ENCODE measurements at places on chromosomes 11 and 22.

DNA sequence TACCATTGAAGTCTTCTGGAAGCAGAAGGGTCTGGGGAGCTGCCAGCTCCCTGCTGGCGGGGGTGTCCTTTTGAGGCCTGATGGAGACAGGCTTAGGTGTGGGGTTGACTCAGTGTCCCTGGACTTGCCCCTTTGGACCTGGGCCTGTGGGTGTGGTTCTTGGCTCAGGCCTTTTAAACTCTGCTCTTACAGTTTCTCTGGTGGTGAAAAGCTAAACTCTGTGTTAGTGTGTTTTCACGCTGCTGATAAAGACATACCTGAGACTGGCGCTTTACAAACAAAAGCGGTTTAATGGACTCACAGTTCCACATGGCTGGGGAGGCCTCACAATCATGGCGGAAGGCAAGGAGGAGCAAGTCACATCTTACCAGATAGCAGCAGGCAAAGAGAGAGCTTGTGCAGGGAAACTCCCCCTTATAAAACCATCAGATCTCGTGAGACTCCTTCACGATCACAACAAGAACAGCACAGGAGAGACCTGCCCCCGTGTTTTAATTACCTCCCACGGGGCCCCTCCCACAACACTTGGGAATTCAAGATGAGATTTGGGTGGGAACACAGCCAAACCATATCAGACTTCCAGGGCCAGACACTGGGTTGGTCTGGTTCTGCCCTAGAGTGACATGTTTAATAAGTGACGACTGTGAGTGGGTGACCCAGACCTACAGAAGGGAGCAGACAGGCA, 26.5 kb downstream of the GRAMD4 start:
- no peak for DNase-seq

- DNase-seq: no peak
These were observed 59.0 kb downstream of the UBASH3B start for GRCh38 chr11:122714484-122714883.

- DNase-seq: no peak
These were observed 844.0 kb downstream of the TBC1D22A start for GRCh38 chr22:47606426-47606825.

DNA sequence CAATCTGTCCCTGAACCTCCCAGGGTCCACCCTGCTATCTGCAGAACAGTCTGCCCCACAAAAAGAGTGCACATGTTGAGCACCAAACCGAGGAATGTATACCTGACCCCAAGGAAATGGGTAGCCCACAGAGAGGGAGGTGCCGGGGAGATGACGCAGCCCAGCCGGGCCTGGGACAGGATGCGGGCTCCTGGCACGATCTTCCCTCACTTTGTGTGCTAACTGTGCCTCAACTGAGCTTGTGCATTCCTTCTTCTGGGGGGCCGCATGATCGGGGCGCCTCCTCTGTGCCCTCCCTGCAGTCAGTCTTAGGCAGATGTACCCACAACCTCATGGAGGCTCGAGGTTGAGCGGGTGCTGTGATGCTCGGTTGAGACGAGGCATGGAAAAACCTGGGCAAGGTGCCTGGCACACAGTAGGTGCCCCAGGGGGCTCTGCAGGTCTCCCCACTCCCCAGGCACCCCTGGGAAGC, 2.4 kb downstream of the GAS2L1 start:
- no peak for DNase-seq

DNA sequence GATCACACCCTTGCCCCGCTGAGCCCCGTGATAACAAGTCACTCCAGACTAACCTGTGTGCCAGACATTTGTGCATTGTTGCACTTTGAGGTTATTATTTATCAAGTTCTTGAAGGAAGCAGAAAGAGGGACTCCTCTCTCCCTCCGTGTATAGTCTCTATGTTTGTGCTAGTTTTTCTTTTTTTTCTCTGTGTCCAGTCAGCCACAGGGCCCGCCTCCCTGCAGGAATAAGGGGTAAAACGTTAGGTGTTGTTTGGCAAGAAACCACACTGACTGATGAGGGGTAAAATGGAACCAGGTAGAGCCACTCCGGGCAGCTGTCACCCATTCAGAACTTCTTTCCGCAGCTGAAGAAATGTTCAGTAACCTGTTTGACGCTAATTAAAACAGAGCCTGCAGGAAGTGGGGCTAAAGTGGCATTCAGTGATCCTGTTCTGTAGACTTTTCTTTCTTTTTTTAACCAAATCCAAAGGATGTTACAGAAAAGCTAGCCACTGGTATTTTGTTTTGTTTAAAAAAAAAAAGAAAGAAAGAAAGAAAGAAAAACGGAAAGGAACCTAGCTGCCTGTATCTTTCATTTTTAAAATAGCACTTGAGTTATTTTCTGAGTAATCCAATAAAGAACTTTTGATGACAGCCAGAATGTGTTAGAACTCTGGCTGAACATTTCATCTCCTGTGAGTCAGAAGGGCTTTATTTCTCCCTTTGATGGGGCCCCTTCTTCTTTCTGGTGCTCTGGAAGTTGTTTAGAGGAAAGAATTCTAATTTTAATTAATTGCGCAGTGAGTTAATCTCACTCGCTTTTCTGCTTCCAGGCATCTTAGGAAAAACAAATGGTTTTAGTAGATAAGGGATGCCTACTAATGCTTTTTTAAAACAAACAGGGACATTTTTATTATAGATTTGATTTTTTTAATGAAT, 58.2 kb downstream of the COMMD9 start:
- DNase-seq: no peak

DNA sequence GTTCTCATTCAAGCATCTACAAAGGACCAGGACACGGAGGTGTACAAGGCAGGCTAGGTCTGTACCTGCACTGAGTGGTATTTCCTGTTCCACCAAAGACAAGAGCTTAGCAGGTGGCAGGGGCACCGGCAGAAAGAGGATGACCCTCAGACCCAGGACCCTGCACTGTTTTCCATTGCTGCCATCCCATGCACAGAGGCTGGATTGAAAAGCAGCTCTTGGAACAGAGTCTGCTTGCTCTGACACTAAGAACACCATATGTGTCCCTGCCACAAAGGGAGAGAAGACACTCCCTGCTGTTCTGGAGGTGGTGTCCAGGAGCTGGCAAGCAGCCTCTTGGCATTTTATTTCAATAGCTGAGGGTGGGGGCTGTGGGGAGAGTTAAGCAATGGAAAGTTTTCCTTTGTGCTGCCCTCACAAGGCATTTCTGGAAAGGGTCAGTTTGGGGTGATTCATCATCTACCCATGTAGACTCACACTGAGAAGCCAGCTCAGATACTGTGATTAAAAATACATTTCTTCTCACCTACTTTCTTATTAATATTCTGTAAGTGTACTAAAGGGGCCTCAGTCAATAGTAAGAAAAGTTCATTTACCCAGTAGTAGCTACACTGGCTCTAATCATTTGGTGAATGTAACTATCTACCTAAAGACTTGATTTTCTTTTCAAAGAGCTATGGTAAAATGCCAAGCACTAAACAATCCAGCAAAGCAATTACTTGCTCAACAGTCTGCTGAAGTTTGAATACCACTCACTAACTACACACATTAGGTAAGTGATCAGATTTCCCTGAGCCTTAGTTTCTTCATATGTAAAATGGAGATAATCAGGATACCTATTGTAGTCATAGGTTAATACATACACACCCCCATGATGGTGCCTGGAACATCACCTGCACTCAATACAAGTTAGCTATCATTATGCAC, 55.2 kb downstream of the SLC1A2 start:
- no peak for DNase-seq

- DNase-seq: no peak
These were observed 12.0 kb downstream of the TBC1D22A start for GRCh38 chr22:46774253-46774979.

GRCh38 chr22:20983081-20983771, 1.1 kb downstream of the LZTR1 start:
- no peak for DNase-seq

DNA sequence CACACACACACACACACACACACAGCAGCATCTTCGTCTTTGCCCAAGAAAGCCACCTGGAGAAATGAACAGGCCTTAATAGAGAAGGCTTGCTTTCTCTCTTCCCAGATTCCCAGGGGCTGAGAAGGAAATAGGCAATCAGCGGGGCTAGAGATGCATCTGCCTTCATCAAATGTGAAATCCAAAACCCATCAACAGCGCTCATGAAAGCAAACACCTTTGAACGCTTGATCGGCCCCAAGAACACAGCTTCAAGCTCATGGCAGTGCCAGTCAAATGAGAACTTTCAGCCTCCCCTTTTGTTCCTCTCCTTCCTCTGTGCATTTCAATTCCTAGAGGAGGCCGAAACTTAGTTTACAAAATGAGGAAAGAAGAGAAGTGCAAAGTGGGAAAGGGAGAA, 122.7 kb downstream of the EFCAB6 start:
- no peak for DNase-seq

- DNase-seq: no peak
These were observed 109.9 kb downstream of the EMSY start for GRCh38 chr11:76554767-76555166.

DNA sequence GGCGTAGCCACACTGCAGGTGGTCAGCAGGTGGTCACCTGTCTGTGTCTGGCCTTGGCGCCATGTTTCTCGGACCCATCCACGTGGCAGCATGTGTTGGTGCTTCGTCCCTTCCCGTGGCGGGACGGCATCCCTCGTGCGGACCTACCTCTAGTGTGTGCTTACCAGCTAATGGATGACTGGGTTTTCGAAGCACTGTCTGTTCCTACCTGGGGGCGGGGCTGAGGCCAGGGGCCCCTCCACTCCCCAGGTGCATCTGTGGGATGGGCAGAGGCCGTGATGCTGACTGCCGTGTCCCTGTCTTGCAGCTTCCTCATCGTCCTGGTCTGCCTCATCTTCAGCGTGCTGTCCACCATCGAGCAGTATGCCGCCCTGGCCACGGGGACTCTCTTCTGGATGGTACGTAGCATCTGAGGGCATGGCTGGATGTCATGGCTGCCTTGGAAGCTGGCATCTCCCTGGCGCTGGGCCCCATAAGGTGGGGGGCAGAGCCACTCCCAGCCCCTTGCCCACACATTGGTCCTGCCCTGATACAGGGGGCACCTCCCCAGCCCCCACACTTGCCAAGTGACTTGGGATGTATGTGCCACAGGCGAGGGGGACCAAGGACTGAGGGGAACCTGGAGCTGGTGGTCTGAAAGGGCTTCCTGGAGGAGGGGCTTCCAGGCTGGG, 82.9 kb downstream of the KCNQ1 start:
- DNase-seq: no peak

- DNase-seq: no peak
These were observed 163.0 kb upstream of the CCDC179 start for GRCh38 chr11:23023319-23023718.

DNA sequence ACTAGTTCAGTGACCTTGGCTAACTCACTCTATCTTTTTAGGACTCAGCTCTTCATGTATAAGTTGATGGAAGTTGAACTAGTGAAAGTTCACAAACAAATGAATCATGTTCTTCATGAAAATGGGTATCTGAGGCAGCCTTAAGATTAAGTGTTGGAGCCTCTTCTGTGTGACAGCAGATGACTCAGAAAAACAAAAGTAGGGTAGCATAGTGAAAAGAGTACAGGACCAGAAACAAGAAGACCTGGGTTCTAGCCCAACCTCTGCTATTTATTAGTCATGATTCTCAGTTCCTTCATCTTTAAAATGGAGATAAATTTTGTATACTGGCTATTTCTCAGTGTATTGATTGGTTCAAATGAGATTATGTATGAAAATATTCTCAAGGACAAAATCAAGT, 60.2 kb downstream of the USP35 start:
- DNase-seq: no peak
